ENCODE measurements at places on chromosomes 2 and 18.
A peak's percentile ranks its signal among the peaks of the same experiment; 100 is the strongest.

GRCh38 chr2:200862532-200863000 lies 1.9 kb downstream of the CLK1 start:
- no peak for DNase-seq

DNA sequence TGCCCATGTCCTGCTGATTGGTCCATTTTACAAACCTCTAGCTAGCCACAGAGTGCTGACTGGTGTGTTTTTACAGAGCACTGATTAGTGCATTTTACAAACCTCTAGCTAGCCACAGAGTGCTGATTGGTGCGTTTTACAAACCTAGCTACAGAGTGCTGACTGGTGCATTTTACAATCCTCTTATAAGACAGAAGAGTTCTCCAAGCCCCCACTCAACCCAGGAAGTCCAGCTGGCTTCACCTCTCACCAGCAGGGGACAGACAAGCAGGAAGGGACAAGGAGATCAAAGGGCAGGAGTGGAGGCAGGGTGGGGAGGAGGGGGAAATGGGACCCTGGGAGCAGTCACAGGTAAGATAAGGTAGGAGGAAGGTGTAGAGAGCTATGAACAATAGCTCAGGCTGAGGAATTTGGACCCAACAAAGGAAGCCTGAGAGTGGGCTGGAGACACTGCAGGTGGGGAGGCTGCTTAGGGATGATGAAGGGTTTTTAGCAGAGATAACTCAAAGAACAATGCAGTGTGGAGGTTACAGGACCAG lies 37.1 kb downstream of the SH2D6 start:
- DNase-seq: no peak

DNA sequence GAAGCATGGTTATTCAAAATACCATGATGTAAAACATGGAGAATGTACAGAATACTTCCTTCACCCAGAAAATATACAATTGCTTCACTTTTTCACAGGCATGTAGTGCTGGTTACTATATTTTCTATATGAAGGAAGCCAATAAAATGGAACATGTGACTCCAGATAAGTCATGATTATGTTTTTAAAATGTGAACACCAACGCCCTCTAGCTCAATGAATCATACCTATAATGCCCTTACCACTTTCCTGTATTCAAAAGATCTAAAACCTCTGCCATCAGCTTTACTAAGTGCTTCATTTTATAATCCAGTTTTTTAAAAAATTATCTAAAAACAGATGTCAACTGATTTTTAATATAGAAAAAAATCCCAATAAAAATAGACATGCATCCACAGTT lies 59.9 kb downstream of the SMAD2 start:
- DNase-seq: no peak

GRCh38 chr2:119260646-119261492 lies 37.2 kb downstream of the STEAP3 start:
- no peak for DNase-seq

DNA sequence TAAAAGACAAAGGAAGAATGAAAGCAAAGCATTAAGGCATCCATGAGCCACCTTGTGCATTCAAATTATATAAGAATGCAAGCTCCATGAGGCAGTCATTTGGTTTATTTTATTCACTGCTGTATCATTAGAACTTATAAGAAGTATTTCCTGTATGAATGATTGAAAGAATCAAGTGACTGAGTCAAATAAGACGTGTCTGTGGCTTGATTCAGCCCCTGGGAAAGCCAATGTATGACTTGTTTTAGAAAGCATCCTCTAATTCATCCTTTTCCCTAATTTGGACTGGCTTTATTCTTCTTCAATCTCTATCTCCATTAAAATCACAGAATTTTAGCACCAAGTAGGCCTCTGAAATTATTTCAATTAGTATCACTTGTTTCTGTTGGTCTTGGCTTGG lies 461.1 kb downstream of the LPIN1 start:
- no peak for DNase-seq

DNA sequence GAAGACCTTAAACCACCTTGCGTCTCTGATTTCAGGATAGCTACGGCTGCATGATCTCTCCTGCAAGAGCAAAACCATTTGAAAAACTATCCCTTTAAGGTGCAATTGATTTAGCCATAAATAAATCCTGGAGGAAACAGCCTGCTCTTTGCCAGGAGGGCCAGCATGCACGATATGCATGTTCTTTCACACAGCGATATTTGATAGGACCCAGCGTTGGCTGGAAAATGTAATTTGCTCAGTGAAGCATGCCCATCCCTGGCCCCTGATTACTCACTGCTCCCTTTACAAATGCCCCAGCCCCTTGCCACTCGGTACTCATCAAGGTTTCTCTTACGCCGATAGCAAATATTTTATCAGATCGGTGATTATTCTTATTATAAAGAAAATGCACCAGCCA lies 315.4 kb downstream of the CDH2 start:
- no peak for DNase-seq

DNA sequence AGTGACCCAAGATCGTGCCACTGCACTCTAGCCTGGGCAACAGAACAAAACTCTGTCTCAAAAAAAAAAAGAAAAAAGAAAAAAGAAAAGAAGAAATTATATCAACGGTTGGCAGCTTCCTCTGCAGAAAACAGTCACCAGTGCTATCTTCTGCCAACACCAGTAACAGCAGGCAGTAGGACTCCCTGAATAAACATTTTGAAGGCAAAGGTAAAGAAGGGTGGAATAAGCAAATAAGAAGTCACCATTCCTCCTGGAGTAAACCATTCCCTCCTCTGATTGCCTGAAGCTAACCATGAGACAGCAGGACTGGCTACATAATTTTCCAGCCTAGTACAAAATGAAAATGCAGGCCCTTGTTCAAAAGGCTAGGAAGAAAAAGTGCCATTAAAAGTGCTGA lies 9.0 kb upstream of the RNF103 start:
- no peak for DNase-seq

DNA sequence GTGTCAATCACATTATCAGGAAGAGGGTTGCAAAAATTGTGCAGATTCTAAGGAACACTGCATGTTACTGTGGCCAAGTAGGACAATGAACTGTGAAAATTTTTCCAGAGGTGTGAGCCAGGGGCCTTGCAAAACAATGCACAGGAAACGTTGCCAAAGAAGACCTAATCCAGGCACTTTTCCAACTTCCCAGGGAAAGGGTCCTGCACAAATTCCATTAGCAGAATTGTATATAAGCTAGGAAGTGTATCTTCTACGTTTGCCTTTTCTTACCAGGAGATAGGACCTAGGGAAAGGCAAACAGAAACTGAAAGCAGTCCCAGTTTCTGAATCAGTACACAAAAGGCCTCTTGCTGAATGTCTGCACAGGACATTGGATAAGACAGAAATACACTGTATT lies 1888.3 kb upstream of the CELF4 start:
- no peak for DNase-seq

DNA sequence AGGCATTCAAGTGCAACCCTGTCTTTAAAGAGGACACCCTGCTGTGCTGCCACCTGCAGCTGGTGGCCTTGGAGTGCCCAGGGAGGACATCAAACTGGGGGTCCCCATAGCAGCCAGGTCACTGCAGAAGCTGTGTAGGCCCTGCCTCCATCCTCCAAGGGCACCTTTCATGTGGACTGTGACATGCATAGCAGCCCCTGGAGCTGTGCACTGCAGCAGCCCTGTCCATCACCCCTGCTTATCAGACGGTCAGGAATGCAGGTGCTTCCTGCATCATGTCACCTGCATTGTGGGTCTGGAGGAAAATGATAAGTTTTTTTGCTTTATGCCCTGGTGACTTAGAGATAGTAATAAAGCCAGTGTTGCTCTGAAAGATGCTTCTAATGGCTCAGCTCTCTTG lies 155.7 kb downstream of the DYSF start:
- peak; percentile 1 for DNase-seq

DNA sequence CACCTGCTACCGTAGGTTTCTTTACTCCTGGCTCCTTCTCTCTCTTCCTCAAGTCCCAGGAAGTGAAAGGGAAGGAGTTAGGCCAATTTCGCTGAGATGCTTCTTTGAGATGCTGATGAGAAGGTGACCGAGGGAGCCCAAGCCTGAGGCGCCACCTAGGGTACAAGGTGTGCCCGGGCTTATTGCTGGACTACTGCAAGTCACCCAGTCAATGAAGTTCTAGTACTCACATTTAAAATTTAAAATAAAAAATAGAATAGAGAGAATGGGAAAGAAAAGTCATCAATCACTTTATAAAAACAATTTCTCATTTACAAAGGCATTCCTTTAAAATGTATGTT lies 45.3 kb downstream of the ACAA2 start:
- peak; percentile 61 for DNase-seq

DNA sequence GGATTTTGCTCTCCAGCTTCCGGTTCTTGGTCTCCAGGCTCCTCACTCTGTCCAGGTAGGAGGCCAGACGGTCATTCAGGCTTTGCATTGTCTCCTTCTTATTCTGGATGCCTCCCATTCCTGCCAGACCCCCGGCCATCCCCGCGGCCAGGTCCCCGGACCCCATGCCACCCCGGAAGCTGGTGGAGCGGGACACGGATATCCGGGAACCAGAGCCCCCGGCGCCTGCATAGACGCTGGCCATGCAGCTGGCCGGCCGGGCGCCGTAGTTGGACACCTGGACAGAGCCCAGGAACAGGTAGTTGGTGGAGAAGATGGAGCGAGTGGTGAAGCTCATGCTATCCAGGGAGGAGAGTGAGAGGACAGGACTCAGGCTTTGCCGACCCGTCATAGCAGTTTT lies 23.5 kb upstream of the PPP1R1C start:
- no peak for DNase-seq

DNA sequence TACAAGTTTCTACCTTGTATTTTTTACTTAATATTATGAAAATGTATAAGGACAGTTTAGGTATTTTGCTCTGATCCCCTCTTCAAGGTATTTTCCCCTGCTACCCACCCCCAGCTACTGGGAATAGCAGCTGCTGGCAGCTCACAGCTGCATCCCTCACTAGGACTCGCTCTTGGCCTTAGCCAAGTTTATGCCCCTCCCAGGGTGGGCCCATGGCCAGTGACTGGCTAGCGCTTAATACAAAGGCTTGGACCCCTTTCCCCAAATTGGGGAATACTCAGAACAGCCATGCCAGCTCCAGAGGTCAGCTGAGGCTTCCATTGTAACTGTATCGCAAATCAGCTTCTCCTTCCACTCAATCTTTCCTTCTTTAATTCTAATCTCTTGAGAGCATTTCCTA lies 131.3 kb downstream of the GFPT1 start:
- DNase-seq: no peak

DNA sequence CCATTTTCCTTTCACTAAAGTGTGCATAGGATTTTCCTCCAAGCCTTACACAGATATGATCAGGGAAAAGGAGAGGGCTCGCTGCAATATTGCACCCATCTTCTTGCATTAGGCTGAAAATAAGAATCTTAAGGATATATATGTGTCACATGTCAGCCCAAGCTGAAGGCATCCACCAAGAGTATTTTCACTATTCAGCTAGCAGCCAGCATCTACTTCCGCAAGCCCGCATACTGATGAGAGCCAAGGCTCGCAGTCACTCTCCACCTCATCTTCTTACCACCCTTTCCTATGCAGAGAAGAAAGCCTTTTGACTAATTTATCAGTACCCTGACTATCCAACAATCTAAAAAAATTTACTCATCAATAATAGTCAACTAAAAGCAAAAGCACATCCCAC lies 6.1 kb downstream of the TMEM163 start:
- DNase-seq: no peak

GRCh38 chr18:814300-815084 lies 2.5 kb upstream of the YES1 start:
- no peak for DNase-seq
